ENCODE measurements at places on chromosomes 5 and 9.

DNA sequence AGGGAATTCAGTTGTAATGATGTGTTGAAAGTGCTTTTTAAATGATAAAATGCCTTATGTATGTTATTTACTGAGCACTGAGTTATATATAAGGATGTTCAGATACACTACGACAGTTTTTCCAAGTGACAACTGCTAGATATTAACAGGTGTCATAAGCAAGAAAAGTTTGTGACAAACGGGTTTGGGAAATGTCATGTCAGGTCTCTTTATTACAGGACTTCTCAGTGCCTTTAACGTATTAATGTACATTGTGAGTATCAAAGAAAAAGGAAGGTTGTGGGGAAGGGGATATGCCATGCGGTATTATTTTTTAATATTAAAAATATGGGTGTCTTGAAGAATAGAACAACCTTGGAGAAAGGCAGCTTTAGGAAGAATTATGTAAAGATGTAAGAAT lies 56.4 kb downstream of the RAI14 start:
- DNase-seq = no peak

GRCh38 chr9:82504620-82505019 lies 516.0 kb downstream of the SPATA31D1 start:
- no peak for DNase-seq

DNA sequence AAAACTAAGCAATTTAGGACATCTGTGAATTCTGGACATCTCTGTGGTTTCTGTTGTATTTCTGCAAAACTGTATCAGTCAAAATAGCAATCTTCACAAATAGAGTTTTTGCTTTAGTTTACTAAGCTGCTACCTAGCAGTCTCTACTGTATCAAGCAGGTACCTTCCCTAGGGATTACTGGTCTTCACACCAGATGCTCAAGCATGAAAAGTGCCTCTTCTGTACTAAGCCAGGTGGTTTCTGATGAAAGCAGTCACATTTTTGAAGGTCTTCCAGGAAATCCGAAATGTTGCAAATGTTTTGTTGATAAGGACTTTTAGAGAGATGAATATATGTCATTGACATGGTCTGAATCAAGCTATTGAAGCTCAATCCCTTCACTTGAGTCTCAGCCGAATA lies 540.0 kb downstream of the KCTD16 start:
- no peak for DNase-seq

GRCh38 chr5:107380654-107381053 lies 290.1 kb downstream of the EFNA5 start:
- no peak for DNase-seq

DNA sequence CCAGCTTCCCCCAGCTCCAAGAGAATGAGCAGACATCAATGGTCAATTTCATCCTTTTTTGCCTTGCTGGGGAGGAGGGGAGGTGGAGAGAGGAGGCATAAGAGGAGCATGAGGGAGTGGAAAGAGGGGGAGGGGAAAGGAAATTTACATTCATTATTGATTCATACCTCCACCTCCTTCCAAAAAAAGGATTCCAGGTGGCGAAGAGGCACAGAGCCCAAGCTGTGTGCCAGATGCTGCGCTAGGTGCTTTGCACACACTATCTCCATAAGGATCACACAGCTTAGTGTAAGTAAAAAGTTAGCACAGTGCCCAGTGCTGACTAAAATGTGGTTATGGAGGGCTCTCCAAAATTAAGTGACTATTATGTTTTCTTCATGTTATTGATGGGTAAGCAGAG lies 11.0 kb downstream of the ASTN2 start:
- no peak for DNase-seq

DNA sequence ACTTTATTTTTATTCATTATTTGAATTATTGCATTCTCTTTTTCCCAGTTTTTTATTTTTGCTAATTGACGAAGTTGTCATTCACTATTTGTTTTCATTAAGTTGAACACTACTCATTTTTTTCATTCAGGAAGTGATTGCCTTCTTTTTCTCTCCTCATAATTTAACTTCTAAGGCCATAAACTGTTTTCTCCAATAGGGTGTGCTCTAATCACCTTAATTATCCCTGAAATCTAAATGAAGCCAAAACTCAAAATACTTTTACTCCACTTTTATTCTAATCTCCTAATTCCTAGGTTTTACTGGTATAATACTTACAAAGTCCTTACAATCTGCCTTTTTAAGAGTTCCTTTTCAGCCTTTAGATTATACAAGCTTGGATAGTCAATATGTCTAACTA lies 2.9 kb upstream of the OR13C2 start:
- no peak for DNase-seq

GRCh38 chr5:130065617-130066016 lies 161.4 kb downstream of the CHSY3 start:
- no peak for DNase-seq

DNA sequence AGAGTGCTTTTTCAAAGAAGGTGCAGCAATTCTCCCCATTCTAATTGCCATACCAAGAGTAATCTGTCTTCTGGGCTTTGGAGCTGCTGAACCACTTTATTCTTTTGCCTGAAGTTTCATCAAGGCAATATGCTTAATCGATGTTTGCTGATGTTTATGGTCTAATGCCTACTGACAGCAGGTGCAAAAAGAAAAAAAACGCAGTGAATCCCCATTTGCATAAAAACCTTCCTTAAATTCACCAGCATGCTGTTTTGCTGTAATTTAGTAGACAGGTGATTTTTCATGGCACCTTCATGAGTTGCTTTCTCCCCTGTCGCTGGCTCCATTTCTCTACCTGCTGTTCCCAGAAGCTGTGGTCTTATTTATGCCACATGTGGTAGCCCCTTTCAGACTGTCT lies 83.1 kb upstream of the MAST4 start:
- no peak for DNase-seq

GRCh38 chr9:125966466-125966865 lies 219.3 kb downstream of the PBX3 start:
- DNase-seq = peak; percentile 62

GRCh38 chr5:159663986-159664385 lies 252.3 kb upstream of the ADRA1B start:
- no peak for DNase-seq

GRCh38 chr9:72718503-72718902 lies 197.1 kb downstream of the TMC1 start:
- DNase-seq = no peak

- peak; percentile 8 for DNase-seq
Observed at GRCh38 chr5:55143624-55144023, 16.3 kb upstream of the GPX8 start.

Measured in esophagus muscularis mucosa (tissue), 4 donors.